ENCODE measurements at places on chromosomes 2 and 18. TPM values are rescaled to one million over a fixed set of nuclear protein-coding genes. Genes with fewer than 3 reads are reported as not detected.

- DNase-seq, result no peak
Measured at GRCh38 chr2:55887351-55887750, 36.2 kb downstream of the EFEMP1 start.

GRCh38 chr2:227654426-227654825 is 12.2 kb upstream of the SCYGR5 start:
- DNase-seq, result no peak

The KATNAL2 gene
- polyA plus RNA-seq, result 10.5 TPM

DNA sequence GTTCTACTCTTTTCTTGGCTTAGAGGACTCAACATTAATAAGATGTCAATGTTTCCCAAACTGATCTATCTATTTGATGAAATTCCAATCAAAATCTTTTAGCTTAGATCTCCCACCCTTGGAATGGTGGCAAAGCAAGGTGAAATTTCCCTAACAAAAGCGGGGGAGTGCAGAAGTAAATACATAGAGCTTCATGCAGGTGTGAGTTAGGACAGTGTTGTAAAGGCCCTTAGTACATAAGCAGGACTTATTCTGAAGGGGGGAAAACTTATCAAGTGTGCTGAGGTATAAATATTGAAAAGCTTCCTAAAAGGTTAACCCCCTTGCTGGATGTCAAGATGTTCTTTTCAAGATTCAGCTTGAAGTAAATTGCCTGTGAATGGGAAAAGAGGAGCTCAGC is 608.6 kb upstream of the CELF4 start:
- DNase-seq, result no peak

The LRP2 gene
- 151 TPM for polyA plus RNA-seq

DNA sequence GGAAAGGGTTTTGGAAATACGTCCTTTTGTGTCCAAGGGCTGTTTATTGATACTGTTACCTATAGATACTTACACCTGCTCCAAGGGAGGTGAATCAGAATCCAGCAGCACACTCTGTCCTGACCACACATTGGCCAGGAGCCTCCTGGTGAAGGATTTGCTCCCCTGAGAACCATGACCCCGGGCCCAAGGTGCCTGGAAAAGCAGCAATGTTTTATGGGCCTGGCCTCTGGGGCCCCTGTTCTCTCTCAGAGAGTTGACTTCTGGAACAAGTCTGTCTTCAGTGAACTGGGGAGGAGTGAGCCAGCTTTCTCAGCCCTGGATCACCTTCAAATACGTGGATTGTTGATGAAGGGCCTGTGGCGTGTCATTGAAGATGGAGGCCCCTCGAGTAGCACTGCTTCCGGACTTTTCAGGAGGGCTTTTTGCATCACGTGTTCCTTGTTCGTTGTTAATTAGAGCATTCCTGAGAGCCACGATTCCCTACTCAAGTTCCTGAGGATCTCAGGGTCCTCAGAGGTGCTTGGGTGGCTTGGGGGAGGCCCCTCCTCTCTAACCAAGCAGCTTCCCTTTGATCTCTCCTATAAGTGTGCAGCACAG is 78.5 kb upstream of the RPL31 start:
- DNase-seq, result no peak

The LHCGR gene
- polyA plus RNA-seq, result 0.40 TPM

DNA sequence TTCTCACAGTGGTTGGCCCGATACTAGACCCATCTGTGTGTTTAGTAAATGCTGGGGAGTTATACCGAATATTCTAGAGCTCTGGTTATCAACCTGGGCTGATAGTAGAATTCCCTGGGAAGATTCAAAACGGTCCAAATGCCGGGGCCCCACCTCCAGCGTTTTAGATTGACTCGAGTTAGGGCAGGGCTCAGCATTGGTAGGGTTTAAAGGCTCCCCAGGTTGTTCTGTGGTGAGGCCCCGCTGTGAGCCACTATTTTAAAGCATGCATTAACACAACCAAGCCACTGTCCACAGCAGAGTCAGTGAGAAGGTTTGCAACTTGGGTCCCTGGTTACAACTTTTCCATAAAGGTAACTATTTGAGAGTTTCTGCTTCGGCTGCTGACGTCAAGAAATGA is 73.6 kb downstream of the DYSF start:
- no peak for DNase-seq

DNA sequence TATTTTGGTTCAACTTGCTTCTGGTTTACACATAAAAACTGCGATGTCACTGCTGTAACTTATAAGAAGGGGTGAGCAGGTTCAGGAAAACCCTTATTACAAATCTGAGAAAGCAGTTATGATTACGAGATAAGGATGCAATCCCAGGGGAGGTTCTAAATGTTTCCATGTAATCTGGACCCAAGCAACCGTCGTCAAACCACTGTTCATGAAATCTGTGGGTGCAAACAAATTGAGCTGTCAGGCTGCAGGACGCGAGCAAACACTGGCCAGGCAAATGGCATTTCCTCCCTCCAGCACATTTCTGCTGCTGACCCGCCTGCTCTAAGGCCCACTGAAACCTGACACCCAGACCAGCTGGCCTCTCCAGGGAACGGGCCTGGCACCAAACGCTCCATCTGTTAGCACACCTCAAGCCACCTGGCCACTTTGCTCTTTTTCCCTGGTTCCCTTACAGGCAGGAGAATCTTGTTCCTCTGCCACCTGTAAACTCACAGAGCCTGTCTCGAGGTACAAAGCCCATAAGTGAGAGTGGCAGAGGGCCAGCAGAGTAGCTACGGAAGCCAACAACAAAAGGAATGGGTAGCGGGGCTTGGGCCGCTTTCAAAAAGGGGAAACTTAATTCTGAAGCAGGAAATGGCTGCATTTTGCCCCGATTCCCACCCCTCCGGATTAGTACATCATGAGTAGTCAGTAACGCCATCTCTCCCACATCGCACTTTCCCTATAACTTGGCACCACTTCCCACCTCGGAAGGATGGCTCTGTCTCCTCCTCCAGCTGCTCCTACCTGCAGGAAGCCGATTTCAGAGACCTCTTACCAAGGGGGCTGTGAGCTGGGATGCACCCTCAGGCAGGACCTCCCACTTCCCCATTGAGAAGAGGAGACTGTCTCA is 26.5 kb downstream of the CRACDL start:
- peak; percentile 25 for DNase-seq

DNA sequence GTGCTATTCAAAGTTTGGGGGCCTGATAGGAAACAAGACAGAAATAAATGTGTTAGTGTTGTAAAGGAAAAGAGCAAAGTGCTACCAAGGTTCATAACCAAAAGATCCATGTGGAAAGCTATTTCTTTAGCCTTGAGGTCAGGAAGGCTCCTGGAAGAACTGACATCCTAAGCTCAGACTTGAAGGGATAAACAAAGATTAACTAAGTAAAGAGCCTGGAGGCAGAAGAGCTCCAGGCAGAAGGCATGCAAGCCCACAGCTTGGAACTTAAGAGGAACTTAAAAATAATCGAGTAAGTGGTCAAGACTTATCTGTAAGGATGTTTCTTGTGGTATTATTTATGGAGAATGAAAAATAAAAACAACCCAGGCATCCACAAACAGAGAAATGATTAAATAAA is 245.0 kb upstream of the MGAT5 start:
- no peak for DNase-seq

- no peak for DNase-seq
Measured at GRCh38 chr18:6819332-6819731, 89.8 kb downstream of the ARHGAP28 start.

GRCh38 chr2:40261042-40261441 is 190.8 kb downstream of the SLC8A1 start:
- no peak for DNase-seq

GRCh38 chr18:61502472-61502871 is 169.2 kb downstream of the CDH20 start:
- DNase-seq, result peak; percentile 61

The ERFE gene
- polyA plus RNA-seq, result 10.2 TPM

- no peak for DNase-seq
Measured at GRCh38 chr2:2775018-2775417, 443.9 kb upstream of the MYT1L start.

DNA sequence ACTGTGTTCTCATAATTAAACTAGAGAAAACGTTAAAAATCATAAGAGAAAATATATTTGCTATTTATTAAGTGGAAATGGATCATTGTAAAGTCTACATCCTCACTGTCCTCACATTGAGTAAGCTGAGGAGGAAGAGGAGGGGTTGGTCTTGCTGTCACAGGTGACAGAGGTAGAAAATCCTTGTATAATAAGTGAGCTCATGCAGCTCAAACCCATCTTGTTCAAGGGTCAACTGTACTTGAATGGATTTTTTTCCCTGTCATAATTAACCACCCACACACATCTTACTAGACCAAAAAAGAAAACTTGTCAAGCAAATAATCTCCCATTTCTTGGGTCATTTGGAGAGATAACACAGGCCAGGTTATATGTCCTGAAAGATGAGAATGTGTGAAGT is 231.2 kb downstream of the NEDD4L start:
- DNase-seq, result no peak

GRCh38 chr2:228268301-228268700 is 86.8 kb upstream of the SPHKAP start:
- no peak for DNase-seq

DNA sequence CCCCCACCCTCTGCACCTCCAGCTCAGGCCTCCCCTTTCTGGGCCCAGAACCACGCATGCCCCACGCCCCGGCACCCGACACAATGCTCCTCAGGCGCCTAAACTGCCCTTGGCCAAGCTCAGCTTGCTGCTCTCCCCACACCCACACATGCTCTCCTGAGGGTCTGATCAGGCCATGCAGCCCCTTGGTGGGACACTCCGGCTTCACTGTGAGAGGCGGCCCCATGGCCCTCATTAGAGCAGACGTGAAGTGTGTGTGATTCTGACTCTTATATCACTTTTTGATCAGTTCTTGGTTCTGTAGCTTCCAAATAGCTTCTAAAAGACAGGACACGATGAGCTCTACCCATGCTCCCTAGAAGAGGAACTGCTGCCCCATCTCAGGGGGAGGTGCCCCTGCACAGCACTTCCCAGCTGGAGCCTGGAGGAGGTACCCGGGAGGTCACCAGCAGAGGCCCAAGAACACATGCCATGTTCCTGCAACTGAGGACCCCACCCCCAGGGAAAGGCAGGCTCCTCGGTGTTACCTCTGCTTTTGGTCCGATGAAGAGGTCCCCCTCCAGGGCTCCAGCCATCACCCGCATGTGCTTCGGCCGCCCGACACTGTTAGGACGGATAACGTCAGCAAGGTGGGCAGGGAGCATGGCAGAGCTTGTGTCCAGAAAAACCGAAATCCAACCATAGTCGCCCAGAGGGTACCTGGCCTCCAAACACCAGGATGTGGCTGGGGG is 3.6 kb downstream of the ACTR1B start:
- no peak for DNase-seq

GRCh38 chr2:173892341-173892740 is 72.8 kb downstream of the SP3 start:
- no peak for DNase-seq

The KCNJ3 gene
- polyA plus RNA-seq, result 7.9 TPM

DNA sequence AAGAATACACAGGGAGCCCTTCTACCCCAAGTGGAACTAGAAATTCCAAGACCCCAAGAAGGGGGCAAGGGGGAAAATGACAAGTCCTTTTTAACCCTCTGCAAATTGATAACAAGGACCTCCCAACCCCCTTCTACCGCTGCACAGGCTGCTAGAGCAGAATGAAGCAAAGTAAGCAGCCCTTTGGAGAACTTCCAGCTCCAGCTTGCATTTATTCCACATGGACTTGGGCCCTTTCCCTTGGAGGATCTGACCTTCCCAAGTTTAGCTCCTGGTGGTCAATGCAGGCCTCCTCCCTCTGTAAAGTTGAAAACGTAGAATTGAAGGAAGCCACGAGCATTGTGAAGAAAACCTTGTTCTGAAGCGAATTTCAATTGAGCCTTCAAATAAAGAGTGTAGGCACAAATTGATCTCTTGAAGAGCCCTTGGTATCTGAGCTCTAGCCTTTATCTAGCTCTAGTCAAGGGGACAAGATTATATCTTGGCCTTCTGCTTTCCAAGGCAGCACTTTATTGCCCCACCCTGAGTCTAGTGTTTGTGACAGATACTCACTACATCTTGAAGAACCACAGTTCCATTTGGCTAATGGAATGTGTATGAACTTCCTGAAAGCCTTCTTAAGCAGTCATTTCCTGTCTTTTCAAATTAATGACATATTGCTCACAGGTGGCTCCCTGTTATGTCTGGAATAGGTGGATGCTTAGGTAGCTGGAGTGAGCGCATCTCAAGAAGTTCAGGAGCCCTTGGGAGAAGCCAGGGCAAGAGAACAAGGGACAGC is 37.2 kb downstream of the SLC14A2 start:
- no peak for DNase-seq

- DNase-seq, result no peak
Measured at GRCh38 chr2:227536445-227536844, 62.2 kb upstream of the SCYGR2 start.

GRCh38 chr18:34820360-34821065 is 110.4 kb downstream of the DTNA start:
- no peak for DNase-seq

The BIN1 gene
- polyA plus RNA-seq, result 83.9 TPM

DNA sequence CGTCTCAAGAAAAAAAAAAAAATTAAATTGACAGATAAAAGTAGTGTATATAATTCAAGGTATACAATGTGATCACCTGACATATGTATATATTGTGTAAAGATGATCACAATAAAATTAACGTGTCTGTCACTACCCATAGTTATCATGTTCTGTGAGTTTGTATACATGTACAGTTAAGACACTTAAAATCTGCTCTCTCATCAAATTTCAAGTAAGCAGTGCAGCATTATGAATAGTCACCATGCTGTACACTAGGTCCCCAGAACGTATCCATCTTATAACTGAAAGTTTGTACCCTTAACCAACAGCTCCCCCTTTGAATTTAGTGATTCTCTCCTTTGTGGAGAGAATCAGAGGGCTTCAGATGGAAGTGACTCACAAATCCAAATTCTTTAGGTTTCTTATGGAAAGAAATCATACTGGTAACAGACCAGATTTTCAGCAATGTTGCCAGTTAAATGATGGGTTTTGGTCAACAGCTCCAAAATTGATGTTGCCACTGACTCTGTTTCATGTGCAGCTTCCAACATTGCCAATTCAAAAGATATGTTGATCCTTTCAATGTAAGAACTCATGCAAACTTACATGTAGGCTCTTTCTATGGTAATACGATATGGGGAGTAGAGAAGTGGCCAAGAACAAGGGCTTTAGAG is 281.5 kb downstream of the AFF3 start:
- DNase-seq, result no peak

DNA sequence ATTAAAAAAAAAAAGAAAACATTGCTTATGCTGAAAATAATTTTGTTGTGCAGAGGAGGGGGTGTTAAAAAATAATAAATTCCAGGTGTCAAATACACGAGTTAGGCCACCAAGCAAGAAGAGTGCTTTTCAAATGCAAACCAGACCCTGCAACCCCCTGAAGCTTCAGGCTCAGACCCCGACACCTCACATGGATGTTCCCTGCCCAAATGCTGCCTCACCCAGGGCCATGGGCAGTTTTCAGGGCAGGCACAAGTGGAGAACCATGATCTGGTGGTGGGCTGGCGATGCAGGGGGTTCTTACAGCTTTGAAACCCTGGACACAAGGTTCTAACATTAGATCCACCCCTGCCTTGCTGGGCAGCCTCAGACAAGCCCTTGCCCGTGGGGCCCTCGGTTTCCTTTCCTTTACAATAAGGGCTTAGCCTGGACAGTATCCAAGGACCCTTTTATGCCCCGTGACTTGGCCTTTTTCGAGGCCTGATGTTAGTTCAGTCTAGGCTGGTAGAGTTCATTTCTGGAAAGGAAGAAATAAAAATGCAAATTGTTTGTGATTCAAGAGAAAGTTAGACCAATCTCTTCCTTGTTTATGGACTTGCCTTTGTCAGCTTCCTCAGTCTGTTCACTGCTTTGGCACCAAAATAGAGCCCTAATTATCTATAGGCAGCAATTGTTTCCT is 168.7 kb downstream of the DDX1 start:
- no peak for DNase-seq

Data from renal cortex interstitium (tissue), 15 donors.